RCC 7860 (cell line): ENCODE measurements at places on chromosomes 11 and 22.

DNA sequence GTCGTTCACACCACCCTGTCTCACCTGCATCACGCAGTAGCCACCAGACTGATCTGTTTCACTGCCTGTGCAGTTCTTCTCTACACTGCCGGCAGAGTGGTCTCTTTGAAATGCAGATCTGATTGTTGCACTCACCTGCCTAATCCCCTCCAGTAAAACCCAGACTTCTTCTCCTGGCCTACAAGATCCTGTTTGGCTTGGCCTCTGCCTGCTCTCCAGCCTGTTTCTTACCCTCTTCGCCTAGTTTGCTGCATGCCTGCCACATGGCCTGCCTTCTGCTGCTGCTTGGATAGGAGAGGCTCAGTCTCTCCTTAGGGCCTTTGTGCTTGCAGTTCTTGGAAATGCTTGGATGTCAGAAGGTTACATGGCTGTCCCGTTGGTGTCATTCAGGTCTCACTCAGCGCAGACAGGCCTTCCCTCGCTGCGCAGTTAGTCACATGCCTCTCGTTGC, 42.0 kb downstream of the PACS1 start:
- DNase-seq, result no peak

GRCh38 chr11:121706884-121707420, 254.2 kb upstream of the SORL1-AS1 start:
- DNase-seq, result no peak

DNA sequence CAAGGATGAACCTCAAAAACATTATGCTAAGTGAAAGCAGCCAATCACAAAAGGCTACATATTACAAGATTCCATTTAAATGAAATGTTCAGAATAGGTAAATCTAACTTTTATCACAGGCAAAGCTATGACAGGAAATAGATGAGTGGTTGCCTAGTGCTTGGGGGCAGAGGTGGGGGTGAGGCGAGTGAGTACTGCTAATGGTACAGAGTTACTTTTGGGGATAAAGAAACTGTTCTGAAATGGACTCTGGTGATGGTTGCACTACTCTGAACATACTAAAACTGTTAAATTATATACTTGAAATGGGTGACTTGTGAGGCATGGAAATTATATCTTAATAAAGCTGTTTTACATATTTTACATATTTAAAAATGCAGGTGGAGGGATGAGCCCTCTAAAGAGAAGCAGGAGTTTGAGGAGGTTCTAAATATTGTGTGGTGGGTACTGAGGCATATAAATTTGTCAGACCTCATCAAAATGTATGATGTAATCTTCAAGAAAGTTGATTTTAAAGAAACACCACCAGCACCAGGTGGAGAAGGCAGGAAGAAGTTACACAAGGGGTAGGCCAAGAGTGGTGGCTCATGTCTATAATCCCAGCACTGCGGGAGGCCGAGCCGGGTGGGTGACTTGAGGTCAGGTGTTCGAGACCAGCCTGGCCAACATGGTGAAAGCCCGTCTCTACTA, 3.6 kb downstream of the SLC43A1 start:
- DNase-seq, result no peak

DNA sequence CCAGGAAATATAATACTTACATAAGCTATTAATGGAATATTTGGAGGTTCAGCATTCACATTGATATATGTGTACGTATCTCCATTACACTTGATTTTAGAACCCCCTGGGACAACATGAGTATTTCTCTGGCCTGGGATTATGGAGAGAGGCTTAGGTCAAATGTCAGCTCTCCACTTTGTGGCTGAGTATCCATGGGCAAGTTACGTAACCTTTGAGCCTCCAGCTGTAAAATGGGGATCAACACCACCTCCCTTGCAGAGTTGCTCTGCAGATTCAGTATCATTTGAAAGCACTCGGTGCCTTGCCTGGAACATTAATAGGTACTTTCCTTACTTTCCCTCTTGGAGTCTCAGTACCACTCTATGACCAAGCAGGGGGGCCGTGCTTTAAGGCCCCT, 33.2 kb downstream of the C22orf31 start:
- DNase-seq, result no peak

- no peak for DNase-seq
These were observed 1162.6 kb upstream of the TENM4 start for GRCh38 chr11:80603472-80603871.

DNA sequence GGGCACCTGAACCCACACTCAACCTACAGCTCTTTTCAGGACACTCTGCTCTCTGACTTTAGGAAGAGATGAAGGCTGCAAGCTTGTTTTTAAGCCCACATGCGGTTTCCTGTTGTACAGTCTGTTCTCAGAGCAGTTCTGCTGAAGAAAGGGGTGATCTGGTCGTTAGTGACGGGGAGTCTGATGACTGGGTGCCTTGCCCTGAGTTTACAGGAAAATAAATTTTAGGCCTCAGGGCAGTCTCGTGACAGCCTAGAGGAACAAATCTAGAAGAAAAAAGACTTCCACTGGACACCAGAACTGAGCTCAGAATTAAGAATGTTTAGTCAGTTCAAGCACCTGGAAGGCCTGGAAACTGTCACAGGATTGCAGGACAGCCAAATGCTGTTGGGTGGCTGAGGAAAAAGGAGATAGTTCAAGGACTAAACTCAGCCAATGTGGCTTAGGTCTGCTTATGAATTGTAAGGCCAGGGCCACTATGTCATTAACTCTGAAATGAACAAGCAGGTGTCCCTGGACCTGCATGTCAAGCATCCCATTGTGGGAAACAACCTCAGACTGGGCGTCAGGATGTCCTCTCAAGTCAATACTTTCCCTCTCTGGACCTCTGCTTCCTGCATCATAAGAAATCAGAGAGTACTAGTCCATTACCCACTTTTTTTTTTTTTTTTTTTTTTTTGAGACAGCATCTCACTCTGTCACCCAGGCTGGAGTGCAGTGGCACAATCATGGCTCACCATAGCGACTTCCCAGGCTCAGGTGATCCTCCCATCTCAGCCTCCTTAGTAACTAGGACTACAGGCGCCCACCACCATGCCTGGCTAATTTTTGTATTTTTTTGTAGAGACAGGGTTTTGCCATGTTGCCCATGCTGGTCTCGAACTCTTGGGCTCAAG, 5.7 kb downstream of the PIK3IP1 start:
- DNase-seq, result no peak

DNA sequence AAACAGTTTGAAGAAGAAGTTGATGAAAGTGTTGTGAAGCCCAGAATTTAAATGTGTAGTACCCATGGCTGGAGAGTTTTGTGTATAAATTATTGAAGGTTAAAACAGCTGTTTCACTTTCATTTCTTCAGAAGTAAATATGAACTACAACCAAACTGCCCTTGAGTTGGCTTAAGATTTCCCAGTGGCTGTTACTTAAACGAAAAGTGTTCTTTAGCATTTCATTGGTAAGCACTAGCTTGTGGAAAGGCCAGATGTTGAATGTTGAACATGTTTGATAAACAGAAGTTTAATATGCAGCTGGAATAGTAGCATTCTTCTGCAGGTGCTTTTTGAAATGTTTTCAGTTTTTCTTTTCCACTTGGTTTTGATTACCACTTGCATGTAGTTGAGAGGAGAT, 83.2 kb upstream of the TNRC6B start:
- DNase-seq, result no peak

DNA sequence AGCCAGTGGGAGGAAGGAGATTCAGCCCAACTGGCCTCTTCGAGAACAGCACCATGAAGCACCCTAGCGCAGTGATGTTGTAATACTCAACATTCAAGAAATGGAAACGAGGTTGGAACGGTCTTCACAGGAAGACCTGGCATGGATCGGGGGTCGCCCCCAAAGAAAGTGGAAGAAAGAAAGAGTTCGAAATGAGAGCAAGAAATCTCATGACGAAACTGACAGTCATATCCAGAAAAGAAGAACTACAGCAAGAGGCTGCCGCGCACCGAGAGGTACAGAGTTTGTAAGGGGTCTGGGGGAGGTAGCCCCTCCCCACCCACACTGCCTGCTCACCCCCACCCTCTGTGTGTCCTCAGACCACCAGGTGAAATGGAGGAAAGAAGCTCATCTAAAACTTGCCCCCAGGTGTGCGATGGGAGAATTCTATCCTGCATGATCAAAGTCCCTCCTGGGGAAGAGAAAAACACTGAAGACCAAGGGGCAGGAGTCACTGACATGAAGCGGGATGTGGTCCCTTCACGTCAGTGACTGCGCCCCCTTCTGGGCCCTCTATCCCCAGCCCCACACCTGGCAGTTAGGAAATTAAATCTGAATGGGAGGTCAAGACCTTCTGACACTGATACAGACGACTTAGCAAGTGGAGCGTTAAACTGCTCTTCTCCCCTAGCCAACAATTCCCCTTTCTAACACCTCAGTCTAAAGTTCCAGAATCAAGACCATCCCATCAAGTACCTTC, 52.9 kb upstream of the SPATA19 start:
- no peak for DNase-seq

DNA sequence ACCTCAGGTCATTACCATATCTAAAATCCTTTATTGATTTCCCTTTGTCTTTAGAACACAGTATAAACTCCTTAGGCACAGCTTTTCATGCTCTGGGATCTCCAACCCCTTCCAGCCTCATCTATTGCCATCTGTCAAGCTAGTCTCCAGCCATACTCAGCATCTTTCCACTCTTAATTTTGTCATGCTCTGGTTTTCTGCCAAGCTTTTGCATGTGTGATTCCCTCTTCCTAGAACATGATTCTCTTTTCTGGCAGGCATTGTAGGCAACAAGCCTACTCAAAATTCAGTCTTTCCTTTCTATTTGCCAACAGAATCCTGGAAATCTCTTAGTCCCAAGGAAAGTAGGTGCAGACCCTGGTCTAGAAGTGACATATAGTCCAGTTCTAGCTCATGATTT, 35.5 kb upstream of the SLC6A5 start:
- no peak for DNase-seq

DNA sequence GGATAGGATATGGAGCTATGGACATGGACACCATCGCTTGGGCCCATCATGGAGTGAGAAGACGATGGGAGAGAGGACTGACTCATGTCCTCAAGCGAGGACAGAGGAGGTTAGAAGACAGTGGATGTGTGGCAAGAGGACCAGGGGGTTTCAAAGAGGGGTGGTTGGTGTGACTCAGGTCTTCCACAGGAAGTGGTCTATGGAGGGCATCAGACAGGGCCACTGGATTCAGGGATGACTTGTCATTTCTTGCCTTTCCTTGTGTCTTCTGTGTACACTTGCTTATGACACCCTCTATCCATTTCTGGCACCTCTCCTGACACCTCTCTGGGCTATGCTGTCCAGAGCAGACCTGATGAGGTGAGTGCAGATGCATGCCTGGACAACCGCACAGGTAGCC, 115.4 kb downstream of the OSBP2 start:
- DNase-seq, result no peak

GRCh38 chr22:31284281-31285155, 7.8 kb downstream of the PIK3IP1 start:
- DNase-seq, result no peak

DNA sequence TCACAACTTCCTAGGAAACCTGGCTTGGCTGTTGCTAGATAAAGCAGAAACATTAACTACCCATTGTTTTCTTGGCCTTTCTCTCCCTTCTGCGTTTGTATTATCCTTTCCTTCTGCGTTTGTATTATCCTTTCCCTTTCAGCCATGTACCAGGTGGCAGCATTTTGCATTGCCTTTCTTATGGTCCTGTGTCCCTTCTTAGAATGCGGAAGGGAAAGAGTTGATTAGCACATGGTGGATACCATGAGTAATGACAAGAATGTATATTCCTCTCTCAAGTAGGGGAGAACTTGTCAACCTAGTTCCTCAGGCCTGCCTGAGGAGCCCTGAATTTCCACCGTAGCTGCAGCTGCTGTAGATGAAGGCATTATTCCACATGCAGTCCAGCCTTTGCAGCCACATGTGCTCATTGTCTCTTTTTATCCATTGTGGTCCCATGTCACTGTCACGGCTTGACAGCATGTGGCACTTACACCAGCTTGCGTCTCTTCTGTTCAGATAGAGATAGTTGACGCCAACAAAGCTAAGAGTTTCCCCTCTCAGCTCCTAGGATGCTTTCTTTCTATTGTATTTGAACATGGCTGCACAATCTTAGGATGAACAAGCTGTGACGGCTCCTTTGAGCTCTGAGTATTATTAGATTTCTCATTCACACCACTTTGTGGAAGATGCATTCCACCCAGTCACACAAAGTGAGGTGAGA, 44.8 kb downstream of the SLN start:
- DNase-seq, result no peak

DNA sequence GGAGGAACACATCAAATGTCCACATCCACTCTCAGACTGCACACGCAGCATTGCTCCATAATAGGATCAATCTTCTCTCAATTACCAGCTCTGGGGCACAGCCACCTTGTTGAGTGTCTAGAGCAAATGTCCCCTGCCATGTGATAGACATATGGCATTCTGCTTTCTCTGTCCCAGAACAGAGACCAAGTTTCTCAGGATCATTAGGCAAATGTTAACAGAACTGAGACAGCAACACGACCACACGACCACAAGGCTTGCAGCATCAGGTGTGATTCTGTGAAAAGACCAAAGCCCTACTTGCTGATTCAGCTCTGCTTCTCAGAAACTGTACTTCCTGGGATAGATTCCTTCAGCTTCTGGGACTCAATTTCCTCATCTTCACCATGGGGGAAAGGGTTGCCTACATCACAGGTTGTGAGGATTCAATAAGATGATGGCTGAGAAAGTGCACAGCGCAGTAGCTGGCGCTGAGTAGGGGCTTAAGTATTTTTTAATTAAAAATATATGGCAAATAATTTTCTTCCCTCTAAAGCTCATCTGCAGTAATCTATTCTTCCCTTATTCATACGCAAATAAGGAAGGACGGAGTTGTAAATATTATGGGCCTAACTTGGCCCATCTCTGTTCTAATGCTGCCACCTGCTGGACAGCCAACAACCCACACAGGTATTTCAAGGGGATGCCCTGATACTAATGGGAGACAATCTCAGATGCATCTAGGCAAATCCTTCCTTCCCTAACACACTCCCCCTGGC, 54.3 kb upstream of the USP47 start:
- peak; percentile 25 for DNase-seq

DNA sequence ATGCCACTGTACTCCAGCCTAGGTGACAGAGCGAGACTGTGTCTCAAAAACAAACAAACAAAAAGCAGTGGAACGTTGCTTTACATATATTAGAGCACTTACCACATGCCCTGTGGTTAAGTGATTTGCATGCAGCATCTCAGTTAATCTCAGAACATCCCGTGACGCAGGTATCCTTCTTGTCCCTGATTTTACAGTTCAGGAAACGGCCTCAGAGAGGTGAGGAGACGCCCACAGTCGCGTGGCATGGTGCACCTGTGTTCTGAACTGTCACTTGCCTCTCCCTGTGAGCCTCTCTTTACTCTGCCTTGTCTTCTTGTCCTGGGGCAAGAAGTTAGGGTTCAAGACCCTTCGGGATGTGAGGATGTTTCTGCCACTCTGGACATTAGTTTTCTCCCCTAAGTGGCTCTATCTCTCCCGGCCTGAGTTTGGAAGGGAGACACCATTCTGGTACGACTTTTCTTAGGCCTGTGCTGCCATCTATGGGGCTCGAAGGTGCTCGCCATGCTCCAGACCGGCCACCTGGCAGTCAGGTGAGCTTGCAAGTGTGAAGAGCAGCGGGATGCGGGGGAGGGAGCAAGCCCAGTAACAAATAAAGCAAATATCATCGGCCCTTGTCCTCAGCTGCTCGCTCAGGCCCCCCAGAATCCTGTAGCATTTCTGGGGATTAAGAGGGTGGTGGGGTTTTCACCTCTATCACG, 25.6 kb downstream of the YWHAH start:
- peak; percentile 47 for DNase-seq
